T-helper 17 cell (primary cell): ENCODE measurements at places on chromosomes 7 and 10.

- DNase-seq: no peak
Measured at GRCh38 chr10:7718685-7719084, 15.6 kb downstream of the ITIH2 start.

DNA sequence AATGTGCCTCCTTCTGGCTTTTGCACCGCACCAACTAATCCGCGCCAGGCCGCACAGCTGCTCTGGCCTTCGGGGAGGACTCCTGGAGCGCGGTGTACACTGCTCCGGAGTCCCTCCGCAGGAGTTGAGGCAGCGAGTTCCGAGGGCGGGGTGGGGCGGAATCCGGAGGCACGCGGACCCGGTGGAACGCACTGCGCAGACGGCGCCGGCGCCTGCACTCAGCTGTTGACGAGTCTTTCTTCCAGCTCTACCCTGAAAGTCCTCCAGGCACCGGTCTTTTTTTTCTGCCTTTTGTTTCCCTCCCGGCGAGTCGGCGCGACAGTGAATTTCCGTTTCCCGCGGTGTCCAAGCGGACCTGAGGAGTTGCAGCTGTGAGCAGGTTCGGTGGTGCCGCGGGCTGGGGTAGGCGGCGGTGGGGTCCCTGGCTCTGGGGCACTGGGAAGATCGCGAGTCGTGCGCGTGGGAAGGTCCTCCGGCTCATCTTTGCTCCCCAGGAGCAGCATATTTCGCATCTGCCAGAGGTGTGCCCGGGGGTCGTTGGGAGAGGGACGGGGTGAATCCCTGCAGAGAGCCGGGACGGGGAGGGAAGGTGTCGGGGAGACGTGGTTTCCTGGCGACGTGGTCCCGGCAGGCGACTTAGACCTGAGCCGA, 44.1 kb downstream of the SFTPD start:
- no peak for DNase-seq

GRCh38 chr7:136887317-136887716, 18.9 kb downstream of the CHRM2 start:
- no peak for DNase-seq

GRCh38 chr7:4066626-4067475, 615.2 kb upstream of the FOXK1 start:
- no peak for DNase-seq

DNA sequence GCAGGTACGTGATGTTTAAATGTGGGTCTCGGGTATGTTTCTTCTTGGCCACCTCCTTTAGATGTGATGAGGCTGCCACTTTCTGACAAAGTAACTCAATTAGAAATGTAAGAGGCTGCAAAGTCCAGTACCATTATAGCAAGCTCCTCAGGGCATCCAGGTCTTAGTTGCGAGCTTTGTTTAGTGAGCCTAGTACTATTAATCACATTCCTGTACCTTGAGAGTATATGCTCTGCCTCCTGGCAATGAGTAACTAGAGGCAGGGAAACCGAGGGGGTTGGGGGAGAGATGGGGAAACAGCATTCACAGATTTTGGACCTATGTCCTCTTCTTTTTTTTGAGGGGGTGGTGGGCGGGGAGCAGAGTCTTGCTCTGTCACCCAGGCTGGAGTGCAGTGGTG, 131.8 kb downstream of the GFRA1 start:
- no peak for DNase-seq

DNA sequence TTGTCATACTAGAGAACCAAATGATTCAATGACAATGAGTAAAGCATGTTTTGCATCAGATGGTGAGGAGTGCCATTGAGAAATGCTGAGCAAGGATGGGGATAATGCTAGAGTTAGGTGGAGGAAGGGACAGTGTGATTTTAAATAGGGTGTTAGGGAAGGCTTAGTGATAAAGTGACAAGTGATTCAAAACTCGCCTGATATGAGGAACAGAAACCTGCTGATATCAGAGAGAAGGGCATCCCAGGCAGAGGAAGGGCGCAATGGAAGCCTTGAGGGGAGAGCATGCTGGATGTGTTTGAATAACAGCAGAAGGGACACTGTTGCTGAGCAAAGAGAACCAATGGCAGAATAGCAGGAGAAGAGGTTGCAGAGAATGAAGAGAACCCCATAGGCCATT, 196.2 kb downstream of the NRG3 start:
- no peak for DNase-seq

GRCh38 chr7:154795014-154795413, 207.9 kb downstream of the PAXIP1 start:
- no peak for DNase-seq

- no peak for DNase-seq
Measured at GRCh38 chr10:50636618-50637579, 13.1 kb upstream of the SGMS1 start.

GRCh38 chr7:133983685-133984419, 143.3 kb upstream of the LRGUK start:
- DNase-seq: no peak

GRCh38 chr10:99682752-99683151, 23.4 kb downstream of the ENTPD7 start:
- DNase-seq: no peak

GRCh38 chr7:142853739-142854371, 1.0 kb upstream of the EPHB6 start:
- DNase-seq: peak; percentile 47

DNA sequence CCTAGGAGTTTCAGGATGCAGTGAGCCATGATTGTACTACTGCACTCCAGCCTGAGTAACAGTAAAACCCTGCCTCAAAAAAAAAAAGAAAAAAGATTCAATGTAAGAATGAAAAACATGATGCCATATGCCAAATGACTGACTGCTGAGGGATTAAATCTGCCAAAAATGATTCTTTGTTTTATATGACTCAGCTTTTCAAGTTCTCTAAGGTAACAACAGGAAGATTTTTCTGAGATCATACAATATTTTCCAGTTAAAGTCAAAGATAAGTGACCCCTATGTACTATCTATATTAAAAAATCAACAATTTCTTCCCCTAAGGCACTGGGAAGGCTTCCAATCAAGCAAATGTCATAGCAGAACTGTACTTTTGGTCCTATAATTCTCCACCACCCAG, 271.2 kb upstream of the IMMP2L start:
- no peak for DNase-seq

GRCh38 chr7:149666360-149666945, 106.9 kb downstream of the ZNF467 start:
- DNase-seq: no peak

GRCh38 chr10:78229489-78229888, 195.8 kb downstream of the RPS24 start:
- DNase-seq: no peak

GRCh38 chr10:71223347-71224058, 11.1 kb downstream of the UNC5B start:
- DNase-seq: no peak

DNA sequence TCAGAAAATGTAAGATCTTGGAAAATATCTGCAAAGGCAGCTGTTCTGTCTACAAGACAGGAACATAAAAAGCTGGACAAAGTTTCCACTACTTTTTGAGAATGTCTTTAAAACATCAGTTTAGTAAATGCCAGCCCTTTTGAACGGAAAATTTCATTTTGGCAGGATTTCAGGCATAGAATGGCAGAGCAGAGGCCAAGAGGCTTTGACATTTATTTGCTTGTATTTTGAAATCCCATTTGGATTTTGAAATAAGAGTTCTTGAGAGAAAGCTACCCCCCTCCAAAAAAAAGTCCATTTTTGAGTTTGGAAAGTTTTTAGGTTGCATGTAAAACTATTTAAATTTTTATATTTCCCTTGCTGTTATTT, 3.1 kb upstream of the ETV1 start:
- DNase-seq: no peak

DNA sequence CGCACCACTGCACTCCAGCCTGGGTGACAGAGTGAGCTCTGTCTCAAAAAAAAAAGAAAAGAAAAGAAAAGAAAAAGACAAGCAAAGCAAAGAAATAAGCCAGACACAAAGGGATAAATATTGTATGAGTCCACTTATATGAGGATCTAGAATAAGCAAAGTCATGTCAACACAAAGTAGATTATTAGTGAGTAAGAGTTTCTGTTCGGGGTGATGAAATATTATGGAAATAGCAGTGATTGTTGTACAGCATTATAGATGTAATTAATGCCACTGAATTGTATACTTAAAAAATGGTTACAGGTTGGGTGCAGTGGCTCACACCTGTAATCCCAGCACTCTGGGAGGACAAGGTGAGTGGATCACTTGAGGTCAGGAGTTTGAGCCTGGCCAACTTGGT, 83.2 kb downstream of the HIP1 start:
- no peak for DNase-seq

GRCh38 chr7:121530227-121531174, 134.4 kb upstream of the FAM3C start:
- no peak for DNase-seq

GRCh38 chr7:28908775-28909174, 49.4 kb downstream of the TRIL start:
- no peak for DNase-seq

GRCh38 chr7:143388491-143389101, 7.5 kb downstream of the ZYX start:
- DNase-seq: no peak

GRCh38 chr7:132130497-132130896, 445.8 kb downstream of the PLXNA4 start:
- DNase-seq: no peak

GRCh38 chr7:1919539-1920265, 249.6 kb downstream of the ELFN1 start:
- no peak for DNase-seq

- DNase-seq: no peak
Measured at GRCh38 chr7:84196084-84196503, 1.5 kb upstream of the SEMA3A start.

DNA sequence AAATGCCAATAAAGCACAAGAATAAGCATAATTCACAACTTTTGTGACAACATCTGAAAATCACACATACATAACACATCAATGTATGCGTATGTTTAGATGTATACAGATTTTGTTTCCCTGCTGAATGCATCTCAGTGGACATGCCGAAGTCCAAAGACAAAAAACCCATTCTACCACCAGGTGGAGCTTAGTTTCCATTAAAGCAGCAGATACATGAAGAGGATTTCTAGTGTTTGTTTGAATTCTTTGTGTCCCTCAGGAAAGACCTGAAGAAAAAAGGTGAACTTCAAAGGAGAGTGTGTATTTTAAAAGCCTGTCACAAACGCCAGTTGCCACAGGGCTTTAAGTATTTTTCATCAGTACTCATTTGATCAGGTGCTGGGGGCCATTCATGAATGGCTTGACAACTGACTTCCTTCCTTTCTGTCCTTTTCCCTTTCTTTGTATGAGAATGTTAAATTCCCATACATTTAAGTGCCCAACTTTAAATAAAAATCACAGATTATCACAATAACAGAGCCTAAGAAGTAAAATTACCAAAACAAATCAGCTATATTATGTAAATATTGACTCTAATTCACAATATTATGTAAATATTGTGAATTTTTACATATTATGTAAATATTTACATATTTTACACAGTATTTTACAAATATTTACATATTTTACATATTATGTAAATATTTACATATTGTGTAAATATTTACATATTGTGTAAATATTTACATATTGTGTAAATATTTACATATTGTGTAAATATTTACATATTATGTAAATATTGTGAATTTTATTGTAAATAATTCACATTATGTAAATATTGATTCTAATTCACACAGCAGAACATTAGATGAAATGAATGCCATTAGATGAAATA, 343.0 kb downstream of the CRPPA start:
- DNase-seq: no peak

- DNase-seq: no peak
Measured at GRCh38 chr7:38629651-38630510, 1.3 kb downstream of the AMPH start.

DNA sequence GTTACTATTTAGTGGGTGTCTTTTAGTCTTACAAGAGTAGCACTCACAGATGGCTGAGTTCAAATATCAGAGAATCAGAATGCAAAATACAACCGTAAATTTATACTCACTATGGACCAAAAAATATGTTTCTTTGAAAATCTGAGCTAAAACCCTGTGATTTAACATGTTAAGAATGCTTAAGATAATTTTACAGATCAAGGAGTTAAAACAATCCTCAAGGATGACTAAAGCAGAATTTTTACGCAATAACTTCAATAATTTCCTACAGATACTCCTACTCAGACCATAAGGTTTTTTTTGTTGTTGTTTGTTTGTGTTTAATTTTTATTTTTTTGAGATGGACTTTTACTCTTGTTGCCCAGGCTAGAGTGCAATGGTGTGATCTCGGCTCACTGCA, 47.9 kb upstream of the CCDC6 start:
- no peak for DNase-seq

GRCh38 chr10:49478819-49479218, 60.1 kb downstream of the ERCC6 start:
- DNase-seq: no peak

DNA sequence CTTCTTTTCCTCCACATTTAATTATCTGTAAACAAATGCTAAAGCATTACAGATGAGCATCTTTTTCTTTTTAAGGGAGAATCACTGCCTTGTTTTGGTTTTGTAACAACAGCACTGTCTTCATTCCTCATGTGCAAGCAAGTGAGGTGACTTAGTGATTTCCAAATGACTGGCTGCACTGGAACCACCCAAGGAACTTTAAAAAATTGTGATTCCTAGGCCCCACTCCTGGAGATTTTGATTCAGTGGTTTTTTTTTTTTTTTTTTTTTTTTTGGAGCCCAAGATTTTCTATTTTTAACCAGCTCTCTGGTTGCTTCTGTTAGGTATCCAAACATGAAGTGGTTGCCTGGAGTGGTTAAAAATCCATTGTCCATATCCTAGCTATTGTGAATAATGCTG, 176.2 kb downstream of the LRMDA start:
- no peak for DNase-seq

DNA sequence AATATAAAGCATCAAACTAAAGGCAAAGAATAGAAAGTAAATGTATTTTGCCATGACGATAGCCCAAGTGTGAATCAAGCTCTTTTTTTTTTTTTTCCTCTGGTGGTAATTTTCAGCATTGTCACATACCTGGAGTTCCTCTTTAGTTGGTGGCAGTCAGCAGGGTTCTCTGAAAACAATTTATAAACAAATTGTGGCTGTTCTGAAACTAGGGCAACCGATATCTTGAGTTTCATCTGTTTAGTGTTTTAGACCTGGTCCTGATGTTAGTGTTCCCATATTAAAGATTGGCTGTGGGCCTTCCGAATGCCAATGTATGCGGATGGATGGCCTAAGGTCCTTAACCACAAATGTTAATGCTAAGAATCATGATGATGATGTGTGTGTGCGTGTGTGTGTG, 713.1 kb downstream of the GATA3 start:
- DNase-seq: no peak

DNA sequence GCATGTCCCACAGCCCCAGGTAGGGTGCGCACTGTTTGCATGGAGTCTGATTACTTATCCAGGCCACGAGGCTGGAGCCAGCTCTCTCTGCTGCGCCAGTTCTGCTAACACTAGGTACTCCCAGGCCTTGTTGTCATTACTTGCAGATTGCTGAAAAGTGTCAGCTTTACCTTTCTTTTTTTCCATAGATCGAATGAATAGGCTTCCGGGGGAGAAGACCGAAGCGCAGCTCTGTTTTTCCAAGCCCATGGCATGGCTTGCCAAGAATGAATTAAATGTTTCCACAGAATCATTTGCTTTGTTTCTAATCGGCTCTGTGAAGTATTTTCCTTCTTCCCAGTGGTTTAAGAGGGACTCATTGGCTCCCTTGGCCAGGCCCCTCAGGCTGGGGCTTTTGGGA, 285.8 kb downstream of the BMPER start:
- DNase-seq: no peak

- no peak for DNase-seq
Measured at GRCh38 chr10:102670871-102671434, 26.7 kb downstream of the TRIM8 start.

- DNase-seq: no peak
Measured at GRCh38 chr7:157897681-157898080, 560.9 kb downstream of the DNAJB6 start.
